Activated B cell treated with CpG ODN at 0.5 μM for 24 hours (primary cell): ENCODE measurements at places on chromosomes 11 and 22. TPM values are rescaled to one million over a fixed set of nuclear protein-coding genes. Genes with fewer than 3 reads are reported as not detected.
A peak's percentile ranks its signal among the peaks of the same experiment; 100 is the strongest.

The DGCR6 gene
- 0.20 and 0.35 TPM in 2 replicates for total RNA-seq

The GLB1L2 gene
- 0.33 and 0.56 TPM in 2 replicates for total RNA-seq

The TMEM123 gene
- total RNA-seq: 182 and 191 TPM in 2 replicates

The JHY gene
- total RNA-seq: 2.0 and 2.2 TPM in 2 replicates

The HBE1 gene
- not detected in 2 replicates for total RNA-seq

DNA sequence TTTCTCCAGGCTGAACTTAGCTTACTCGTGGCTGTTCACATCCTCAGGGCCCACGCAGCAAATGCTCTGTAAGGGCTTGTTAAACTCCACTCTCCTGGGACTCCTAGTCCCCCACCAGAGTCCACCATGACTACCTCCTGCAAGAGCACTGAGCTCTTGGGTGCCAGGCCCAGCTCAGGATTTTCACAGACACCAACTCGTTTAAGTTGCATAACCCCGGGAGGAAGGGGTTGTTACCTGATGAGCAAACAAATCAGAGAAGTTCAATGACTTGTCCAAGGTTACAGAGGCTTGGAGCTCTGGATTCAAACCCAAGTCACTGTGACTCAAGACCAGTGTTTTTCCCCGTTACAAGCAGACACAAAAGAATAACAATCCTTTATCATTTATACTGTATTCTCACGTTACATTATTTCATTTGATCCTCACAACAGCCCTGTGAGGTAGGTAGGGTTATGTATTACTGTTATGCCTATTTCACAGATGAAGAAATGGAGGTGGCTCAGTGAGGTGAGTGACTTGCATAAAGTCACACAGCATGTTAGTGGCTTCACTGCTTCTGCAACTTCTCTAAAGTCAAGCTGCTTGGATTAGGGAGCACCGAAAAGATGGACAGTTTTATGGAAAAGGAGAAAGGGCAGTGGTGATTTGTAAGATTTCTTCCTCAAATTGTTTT lies 17.4 kb downstream of the KCTD21 start:
- no peaks in the 10 kb centered on the region for H3K27me3 ChIP-seq
- no peak overlapping the region for H3K4me3 ChIP-seq
- peaks cover 21% of the 10 kb centered on the region for H3K36me3 ChIP-seq

- H3K4me1 ChIP-seq: peaks cover 20% of the 10 kb centered on the region
- H3K36me3 ChIP-seq: peaks cover 68% of the 10 kb centered on the region
- no peak overlapping the region for H3K4me3 ChIP-seq
- no peak overlapping the region for H3K27ac ChIP-seq
- H3K27me3 ChIP-seq: no peaks in the 10 kb centered on the region
Observed at GRCh38 chr11:65340226-65340625, 6.6 kb downstream of the DPF2 start.

- H3K4me3 ChIP-seq: no peak overlapping the region
- peak overlapping the region; percentile 18 for H3K27ac ChIP-seq
- peaks cover 12% of the 10 kb centered on the region for H3K36me3 ChIP-seq
- DNase-seq: no peak
Observed at GRCh38 chr22:43144949-43145348, 1.8 kb upstream of the MCAT start.

DNA sequence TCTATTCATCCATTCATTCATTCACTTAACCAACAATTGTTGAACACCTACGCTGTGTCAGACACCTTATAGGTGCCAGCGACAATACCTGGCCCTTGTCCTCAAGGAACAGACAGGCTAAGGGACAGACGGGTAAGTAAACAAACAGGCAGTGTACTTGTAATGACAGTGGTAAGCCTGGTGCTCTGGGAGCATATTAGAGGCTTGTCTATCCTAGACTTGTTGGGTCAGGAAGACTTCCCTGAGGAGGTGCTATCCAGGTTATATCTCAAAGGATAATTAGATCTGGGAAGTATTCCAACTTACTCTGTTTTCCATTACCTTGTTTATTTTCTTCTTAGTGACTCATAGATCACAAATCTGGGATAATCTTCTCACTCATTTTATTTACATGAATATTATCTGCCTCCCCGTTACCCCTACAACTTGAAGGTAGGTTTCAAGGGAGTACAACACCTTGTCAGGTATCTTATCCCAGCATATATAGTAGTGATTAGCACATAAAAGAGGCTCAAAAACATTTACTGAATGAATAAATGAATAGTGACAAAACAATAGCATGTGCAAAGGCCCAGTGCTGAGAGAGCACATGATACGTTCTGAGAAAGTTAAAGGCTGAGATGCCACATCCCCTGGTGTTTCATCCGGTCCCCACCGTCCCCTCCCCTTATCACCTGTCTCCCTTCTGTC lies 75.3 kb upstream of the NCAM1 start:
- H3K27me3 ChIP-seq: no peaks in the 10 kb centered on the region
- no peak overlapping the region for H3K4me3 ChIP-seq
- H3K36me3 ChIP-seq: no peaks in the 10 kb centered on the region
- no peak overlapping the region for H3K27ac ChIP-seq
- no peaks in the 10 kb centered on the region for H3K4me1 ChIP-seq
- DNase-seq: no peak

GRCh38 chr22:39422721-39423120 lies 23.1 kb downstream of the TAB1 start:
- H3K27ac ChIP-seq: no peak overlapping the region
- H3K4me1 ChIP-seq: no peaks in the 10 kb centered on the region
- H3K4me3 ChIP-seq: no peak overlapping the region

GRCh38 chr11:62445314-62445740 lies 26.5 kb downstream of the SCGB1A1 start:
- peak overlapping the region; percentile 83 for H3K4me3 ChIP-seq
- no peaks in the 10 kb centered on the region for H3K27me3 ChIP-seq
- H3K36me3 ChIP-seq: no peaks in the 10 kb centered on the region
- no peak for DNase-seq
- H3K27ac ChIP-seq: peak overlapping the region; percentile 95

- no peaks in the 10 kb centered on the region for H3K27me3 ChIP-seq
- no peak for DNase-seq
- no peak overlapping the region for H3K27ac ChIP-seq
- H3K4me3 ChIP-seq: no peak overlapping the region
Observed at GRCh38 chr22:23246982-23247766, 66.9 kb downstream of the BCR start.

- peaks cover 20% of the 10 kb centered on the region for H3K36me3 ChIP-seq
- H3K27me3 ChIP-seq: no peaks in the 10 kb centered on the region
- peak overlapping the region; percentile 41 for H3K27ac ChIP-seq
- H3K4me3 ChIP-seq: no peak overlapping the region
- peaks cover 35% of the 10 kb centered on the region for H3K4me1 ChIP-seq
- no peak for DNase-seq
Observed at GRCh38 chr11:13448876-13449275, 14.1 kb downstream of the BTBD10 start.

DNA sequence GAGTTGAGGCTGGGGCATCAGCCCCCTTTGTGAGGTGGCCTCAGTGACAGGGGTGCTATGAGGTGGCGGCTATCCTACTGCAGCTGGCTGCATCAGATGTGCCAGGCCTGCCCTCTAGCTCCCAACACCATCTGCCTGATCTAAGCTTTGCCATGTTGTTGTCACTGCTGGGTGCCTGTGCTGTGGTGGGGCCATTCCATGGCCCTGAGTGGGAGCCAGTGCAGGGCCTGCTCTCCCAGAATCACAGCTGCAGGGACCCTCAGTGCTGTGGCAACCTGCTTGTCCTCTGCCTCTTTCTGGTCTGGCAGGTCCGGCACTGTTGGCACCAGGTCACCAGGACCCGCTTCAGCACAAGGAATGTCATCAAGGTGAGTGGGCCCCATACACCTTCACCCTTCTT lies 1.8 kb upstream of the SNU13 start:
- no peaks in the 10 kb centered on the region for H3K27me3 ChIP-seq
- no peak for DNase-seq
- peak overlapping the region; percentile 52 for H3K4me3 ChIP-seq
- H3K27ac ChIP-seq: peak overlapping the region; percentile 96
- H3K36me3 ChIP-seq: peaks cover 9% of the 10 kb centered on the region
- peaks cover 25% of the 10 kb centered on the region for H3K4me1 ChIP-seq

GRCh38 chr22:39537975-39538374 lies 5.4 kb upstream of the RPS19BP1 start:
- no peak overlapping the region for H3K4me3 ChIP-seq
- H3K27ac ChIP-seq: no peak overlapping the region
- peaks cover 3% of the 10 kb centered on the region for H3K4me1 ChIP-seq
- H3K27me3 ChIP-seq: peaks cover 3% of the 10 kb centered on the region
- DNase-seq: no peak

DNA sequence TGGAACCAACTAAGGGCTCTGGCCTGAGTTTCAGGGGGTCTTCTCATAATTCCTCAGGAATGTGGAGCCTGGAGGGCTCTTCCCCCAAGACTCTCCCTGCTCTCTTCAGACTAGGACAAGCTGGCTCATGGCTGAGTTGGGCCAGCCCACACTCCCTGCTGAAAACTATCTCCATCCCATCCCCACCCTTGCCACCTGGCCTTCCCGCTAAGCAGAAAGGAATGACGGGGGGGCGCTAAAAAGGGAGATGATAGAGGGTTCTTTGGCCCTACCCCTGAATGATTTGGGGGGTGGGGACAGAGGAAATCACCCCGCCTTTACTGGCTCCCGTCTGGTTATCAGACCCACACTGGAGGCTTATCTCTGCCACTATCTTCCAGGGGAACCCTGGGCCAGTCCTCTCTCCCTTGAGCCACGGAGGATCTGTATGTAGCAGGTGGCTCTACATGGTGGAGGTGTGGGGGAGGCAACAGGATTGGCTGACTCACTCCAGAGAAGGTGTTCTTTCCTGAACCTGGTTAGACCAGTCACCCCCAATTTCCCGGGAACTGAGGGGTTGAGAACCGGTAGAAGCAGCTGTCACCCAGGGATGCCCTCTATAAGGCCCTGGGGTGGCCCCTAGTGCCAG lies 5.7 kb downstream of the SMTN start:
- no peaks in the 10 kb centered on the region for H3K36me3 ChIP-seq
- no peaks in the 10 kb centered on the region for H3K27me3 ChIP-seq
- no peak overlapping the region for H3K27ac ChIP-seq
- H3K4me3 ChIP-seq: peak overlapping the region; percentile 15
- peaks cover 49% of the 10 kb centered on the region for H3K4me1 ChIP-seq

GRCh38 chr11:93652679-93653078 lies 8.8 kb upstream of the CEP295 start:
- no peaks in the 10 kb centered on the region for H3K4me1 ChIP-seq
- H3K27ac ChIP-seq: no peak overlapping the region
- peaks cover 14% of the 10 kb centered on the region for H3K27me3 ChIP-seq
- no peak overlapping the region for H3K4me3 ChIP-seq

DNA sequence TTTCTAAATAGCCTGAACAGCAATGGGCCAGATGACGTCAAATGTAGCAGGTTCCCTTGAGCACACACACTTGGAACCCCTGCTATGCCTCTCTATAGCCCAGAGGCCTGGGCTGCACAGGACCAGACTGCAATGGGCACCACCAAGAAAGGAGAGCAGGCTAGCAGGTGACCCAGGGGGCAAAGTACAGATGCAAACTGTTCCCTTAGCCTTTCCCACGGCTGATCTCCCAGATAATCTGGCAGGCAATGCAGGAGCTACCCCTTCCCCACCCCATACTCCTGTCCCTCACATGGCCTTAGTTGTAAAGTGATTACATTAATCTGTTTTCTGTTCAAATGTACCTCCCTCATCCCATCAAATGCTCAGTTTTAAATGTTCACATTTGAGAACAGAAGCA lies 41.3 kb downstream of the SMCO4 start:
- no peaks in the 10 kb centered on the region for H3K27me3 ChIP-seq
- H3K36me3 ChIP-seq: no peaks in the 10 kb centered on the region
- no peak overlapping the region for H3K4me3 ChIP-seq
- DNase-seq: no peak
- H3K27ac ChIP-seq: no peak overlapping the region
- H3K4me1 ChIP-seq: no peaks in the 10 kb centered on the region

DNA sequence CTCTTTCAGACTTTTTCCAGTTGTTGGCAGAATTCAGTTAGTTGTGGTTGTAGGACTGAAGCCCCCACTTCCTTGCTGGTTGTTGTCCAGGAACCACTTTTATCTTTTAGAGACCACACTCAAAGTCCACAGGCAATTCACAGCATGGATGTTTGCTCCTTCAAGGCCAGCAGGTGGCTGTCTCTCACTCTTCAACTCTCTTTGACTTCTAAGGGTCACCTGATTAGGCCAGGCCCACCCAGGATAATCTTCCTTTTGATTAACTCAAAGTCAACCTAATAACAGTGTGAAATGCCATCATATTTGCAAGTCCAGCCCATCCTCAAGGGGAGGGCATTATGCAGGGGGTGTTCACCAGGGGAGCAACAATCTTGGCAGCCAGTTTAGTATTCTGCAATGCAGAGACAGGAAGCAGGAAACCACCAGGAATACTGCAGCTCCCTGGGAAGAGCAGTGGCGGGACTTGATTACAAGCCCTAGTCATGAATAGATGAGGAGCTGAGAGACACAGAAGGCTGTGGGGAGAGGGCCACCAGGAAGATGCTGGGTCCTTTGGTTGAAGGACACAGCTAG lies 52.4 kb downstream of the LRRC74B start:
- no peaks in the 10 kb centered on the region for H3K36me3 ChIP-seq
- no peak overlapping the region for H3K4me3 ChIP-seq
- no peak for DNase-seq

DNA sequence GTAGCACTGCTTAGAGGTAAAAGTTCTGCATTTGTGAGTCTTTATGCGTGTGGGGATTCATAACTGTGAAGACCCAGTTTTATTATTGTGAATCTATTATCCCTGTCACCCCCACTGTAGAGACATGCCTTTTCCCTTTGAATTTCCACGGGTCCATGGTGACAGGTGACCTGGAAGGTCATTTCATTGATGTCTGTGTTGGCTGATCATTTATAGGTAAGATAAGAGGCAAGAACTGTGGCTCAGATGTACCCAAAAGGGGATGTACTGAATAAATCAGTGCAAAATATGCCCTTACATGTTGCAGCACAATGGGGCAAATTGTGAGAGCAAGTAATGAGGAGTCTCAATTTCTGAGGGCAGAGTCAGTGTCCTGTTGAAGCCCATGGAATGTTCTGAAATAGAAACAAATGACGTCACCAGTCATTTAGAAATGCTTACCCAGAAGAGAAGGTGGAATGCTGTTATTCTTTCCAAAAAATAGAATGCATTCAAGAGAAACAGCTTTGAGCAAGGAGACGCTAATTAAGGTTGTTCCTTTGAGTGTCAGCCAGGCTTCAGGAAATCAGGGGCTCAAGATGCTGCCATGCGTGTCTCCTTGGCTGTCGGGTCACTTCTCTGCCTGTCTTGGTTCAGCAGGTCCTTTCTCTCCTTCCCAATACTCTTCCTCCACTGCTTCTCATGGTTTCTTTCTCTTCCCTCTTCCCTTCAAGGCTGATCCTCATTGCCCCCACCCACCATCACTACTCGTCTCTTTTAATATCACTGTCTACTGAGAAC lies 118.7 kb upstream of the E2F8 start:
- no peak for DNase-seq
- no peak overlapping the region for H3K27ac ChIP-seq
- no peak overlapping the region for H3K4me3 ChIP-seq
